ENCODE measurements at places on chromosomes 4 and X.

GRCh38 chrX:47933946-47934345 lies 69.8 kb downstream of the ZNF182 start:
- no peak for DNase-seq

DNA sequence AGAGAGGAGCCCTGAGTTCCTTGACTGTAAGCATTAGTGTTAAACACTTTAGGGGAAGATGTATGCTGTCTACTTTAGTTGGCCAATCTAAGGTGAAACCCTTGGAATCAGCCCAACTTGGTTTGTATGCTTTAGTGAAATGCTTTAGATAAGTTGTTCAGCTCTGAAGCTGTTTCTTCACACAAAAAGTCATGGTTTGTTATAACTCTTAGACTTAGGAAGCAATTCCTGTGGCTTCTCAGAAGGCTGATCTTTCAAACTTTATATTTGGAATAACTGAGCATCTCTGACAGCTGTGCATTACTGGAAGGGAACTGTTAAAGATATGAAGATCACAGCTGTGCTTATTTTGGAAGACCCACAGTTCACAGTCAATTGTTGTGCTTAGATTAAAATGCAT lies 714.1 kb downstream of the FAT4 start:
- no peak for DNase-seq

GRCh38 chrX:68681443-68681941 lies 34.0 kb downstream of the STARD8 start:
- DNase-seq = no peak

DNA sequence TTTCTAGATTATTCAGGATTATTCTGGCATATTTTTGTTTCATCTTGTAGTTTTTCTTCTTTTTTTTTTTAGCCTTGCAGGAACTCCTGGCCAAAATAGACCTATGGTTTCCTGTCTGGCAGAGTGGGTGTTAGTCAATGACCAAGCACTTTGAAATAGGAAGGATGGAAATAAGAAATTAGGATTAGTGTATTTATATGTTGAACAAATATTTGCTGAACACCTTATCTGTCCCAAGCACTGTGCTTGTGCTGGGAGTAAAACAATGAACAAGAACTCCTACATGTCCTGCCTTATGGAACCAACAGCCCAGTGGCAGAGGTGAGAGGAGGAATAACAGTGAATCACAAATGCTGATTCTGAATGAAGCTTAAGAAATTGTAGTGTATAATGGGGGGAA lies 4.5 kb downstream of the MMRN1 start:
- DNase-seq = no peak

GRCh38 chr4:128544272-128544671 lies 256.7 kb upstream of the PGRMC2 start:
- no peak for DNase-seq

DNA sequence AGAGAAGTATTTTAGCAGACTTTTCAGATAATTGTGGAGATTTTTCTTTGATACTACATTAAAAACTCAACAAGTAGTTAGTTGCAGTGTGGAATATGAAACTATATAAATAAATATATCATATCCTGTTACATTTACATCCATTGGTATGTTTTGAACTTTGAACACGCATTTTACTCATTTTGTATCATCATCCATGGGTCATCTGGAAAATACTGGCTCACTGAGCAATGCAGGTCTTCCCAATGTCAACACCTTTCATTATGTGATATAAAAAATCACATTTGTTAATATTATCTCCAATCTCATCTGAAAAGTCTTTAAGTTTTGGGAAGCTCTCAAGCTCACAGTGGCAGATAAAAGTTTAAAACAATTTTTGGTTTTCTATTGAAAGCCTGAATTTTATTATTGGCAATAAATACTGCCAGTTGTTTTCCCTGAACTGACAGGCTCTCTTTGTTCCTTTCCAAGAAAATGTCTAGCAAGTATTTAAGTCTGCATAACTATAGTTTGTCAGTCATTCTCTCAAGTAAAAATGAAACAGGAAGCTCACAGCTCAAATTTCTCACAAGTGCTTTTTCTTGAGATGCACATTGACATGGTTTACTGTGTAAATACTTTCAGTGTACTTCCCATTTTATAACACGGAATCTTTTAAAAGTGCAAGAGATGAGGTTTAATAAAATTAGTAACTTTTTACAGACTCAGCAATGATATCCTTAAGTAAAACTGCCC lies 183.5 kb upstream of the GPC4 start:
- DNase-seq = no peak

DNA sequence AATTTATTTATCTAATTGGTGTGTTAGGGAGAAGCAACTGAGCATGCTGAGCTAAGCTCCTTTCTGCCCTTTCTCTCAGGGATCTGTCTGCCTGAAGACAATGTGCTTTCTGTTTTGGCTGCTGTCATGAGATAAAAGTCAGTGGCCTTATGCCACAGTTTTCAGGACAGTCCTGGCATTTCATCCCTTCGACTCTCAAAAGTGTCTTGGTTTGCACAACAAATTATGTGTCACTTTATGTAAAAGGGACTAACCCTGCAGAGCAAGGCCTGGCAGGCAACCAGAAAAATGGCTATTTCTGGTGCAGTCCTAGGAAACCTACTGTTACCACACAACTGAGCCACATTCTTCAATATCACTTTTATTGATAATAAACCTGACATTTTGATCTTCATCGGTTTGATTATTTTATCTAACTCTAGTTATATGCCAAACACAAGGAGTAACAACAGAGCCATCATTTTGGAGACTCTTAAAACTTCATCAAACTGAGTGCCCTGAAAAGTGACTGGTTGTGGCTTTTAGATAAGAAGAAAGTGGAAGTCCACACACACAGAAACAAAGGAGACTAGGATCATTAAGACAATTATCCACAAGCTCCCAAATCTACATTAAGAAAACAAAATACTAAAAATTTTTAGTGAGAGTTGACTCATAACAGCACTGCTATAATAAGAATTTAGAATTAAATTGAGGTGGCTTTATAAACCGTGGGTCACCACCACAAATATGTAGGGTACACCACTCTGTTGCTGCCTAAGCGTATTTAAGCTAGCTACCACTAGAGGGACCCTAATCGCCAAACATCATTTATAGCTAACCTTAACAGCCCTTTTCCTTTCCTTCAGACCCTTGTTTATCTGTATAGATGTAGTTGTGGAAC lies 95.9 kb upstream of the PTPN13 start:
- DNase-seq = no peak

DNA sequence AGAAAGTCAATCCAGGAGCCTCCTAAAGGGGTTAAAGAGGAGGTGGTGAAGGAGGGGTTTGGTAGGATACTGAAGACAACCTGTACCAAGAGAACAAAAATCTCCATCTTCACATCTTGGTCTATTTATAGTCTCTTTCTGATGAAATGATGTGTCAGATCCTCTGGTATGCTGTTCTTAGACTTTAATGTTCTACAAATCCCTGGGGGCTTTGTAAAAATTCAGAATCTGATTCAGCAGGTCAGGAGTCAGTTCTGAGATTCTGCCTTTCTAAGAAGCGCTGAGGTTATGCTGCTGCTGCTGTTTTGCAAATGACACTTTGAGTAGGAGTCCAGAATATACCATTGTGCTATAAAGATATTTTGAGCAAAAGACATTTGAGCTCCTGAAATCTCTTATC lies 172.9 kb upstream of the GLRA2 start:
- DNase-seq = no peak

- no peak for DNase-seq
Measured at GRCh38 chrX:38293741-38294140, 33.6 kb downstream of the RPGR start.

- no peak for DNase-seq
Measured at GRCh38 chr4:15899511-15899910, 39.0 kb downstream of the FGFBP1 start.

DNA sequence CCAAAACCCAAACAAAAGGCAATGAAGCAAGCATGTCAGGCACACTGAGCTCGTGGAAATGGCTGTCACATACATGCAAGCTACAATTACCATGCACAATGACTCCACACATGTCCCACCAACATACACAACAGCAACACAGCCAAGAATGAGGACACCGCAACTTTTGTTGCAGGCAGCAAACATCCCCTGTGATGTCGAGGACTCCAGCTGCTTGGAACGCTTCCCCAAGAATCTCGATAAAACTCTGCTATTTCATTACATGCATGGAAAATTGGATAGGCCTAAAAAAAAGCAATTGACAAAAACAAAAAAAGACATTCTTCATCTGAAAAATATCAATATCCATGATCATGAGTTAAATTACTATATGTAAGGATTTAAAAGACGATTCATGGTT lies 11.8 kb downstream of the ANOS1 start:
- DNase-seq = no peak

GRCh38 chrX:13123247-13123856 lies 78.9 kb upstream of the FAM9C start:
- DNase-seq = no peak

- DNase-seq = no peak
Measured at GRCh38 chrX:142998447-142999198, 27.1 kb upstream of the SPANXN4 start.

DNA sequence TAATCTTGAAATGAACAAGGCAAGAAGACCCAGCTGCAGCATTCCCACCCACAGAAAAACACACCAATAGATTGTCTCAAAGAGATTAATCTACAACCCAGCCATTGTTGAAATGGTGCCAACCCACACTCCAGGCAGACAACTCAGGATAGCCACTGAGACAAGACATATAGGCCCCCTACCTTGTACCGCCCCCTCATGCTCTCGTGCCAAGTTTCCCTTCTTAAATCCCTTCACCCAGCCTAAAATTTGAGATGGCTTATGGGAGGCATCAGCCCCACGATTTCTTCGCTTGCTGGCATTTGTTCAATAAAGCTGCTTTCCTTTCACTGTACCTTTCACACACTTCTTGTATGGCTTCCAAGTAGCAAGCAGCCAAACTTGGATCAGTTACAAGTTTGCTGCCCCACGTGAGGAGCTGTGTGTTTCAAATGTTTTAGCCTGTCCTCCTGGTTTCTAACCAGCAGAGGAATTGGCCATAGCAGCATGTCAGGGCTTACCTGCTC lies 1754.1 kb downstream of the C4orf33 start:
- no peak for DNase-seq

GRCh38 chr4:146638786-146639505 lies at the start of gene POU4F2:
Gene POU4F2, plus strand, starts transcription at chr4:146638893. Its CDS starts 248 bp downstream, at chr4:146639141.
- no peak for DNase-seq

Measured in activated T-helper 1 cell treated with anti-CD3 and anti-CD28 coated beads, Interleukin-2, amount 50 U/mL, for 16 hours (primary cell).